ENCODE measurements at places on chromosomes 12 and 14.

- DNase-seq = no peak
These were observed 11.7 kb upstream of the NFKBIA start for GRCh38 chr14:35416108-35416750.

DNA sequence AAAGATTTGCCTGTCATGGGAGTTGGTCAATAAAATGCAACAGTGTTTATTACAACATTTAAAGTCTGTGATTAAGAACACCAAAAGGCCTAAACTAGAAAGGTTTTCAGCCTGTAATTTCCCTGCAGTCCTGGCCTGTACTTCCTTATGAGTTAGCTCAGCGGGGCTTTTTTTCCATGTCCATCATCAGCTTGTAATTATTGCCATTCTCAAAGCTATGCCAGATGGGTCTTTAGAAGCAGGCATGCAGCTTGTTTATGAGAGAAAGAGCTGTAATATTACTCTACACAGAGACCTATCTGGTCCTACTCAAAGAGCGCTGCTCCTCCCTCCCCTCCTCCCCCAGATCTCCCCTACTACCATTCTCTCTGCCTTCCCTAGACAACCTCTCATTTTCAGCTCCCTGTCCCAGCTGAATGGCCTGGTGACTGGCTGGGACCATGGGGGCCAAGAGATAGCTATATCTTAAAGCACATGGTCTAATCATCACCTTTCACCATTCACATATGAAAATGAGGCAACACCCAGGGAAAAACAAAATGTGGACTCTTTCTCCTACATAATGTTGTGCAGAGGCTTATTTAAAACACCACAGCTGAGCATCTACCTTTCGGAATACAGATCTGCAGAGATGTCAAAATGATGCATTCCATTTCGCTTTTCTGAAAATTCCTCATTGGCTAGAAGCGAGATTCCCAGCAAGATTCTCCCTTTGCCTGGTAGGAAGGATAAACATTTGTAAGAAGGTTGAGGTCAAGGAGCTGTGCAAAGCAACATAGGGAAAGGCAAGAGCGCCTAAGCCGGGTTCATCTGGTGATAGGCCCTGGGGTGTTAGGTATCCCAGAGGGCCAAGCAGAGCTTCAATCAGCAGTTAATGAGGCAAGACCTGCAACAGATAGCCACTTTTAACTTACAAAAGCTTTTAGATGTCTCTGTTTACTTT, 209.7 kb upstream of the CDKN3 start:
- no peak for DNase-seq

DNA sequence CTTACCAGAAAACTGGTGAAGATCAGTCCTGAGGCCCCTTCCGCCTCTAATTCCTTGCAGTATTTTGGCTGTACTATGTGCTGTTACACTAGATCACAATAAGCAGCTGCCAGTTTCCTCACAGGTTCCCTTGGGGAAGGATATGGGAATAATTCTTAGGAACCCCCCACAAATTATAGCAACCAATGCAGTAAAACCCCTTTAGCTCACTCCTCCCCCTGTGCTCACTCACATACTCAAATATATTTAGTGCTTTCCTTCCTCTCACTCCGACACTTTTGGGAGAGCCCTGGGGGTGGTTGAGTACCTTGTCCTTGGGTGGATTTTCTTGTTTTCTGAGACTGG, 162.7 kb downstream of the ETV6 start:
- no peak for DNase-seq

DNA sequence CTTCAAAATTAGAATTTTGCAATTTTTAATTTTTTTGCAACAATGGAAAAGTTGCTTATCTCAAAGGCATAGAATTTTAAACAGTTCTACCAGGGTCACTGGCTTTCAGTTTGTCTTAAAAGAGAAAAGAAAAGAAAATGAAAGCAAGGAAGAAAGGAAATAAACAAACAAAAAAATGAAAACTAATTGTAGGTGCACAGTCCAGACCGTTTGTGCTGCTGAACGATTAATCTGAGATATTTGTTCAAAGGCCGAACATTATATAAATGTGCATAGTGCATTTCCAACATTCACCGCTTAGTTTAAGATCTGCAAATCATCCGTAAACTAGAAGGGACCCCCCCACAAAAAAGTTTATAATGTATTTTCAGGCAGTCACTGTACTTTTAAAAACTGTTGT, 5.5 kb upstream of the OTX2 start:
- DNase-seq = no peak

All from C1 segment of cervical spinal cord (tissue), 14 donors.